ENCODE measurements at places on chromosomes 7 and 10.

GRCh38 chr10:86688398-86688921 is 20.1 kb downstream of the LDB3 start:
- DNase-seq, result no peak

GRCh38 chr7:152870106-152870693 is 110.6 kb downstream of the ACTR3B start:
- no peak for DNase-seq

GRCh38 chr7:139293534-139293933 is 47.6 kb upstream of the FMC1 start:
- no peak for DNase-seq

- no peak for DNase-seq
Observed at GRCh38 chr7:106282390-106282789, 2.4 kb downstream of the NAMPT start.

GRCh38 chr10:73644015-73644743 is 2.9 kb upstream of the MYOZ1 start:
- peak; percentile 19 for DNase-seq

GRCh38 chr10:96971324-96971723 is 139.2 kb downstream of the LCOR start:
- DNase-seq, result no peak

GRCh38 chr7:72098807-72099580 is 313.1 kb downstream of the CALN1 start:
- DNase-seq, result no peak

DNA sequence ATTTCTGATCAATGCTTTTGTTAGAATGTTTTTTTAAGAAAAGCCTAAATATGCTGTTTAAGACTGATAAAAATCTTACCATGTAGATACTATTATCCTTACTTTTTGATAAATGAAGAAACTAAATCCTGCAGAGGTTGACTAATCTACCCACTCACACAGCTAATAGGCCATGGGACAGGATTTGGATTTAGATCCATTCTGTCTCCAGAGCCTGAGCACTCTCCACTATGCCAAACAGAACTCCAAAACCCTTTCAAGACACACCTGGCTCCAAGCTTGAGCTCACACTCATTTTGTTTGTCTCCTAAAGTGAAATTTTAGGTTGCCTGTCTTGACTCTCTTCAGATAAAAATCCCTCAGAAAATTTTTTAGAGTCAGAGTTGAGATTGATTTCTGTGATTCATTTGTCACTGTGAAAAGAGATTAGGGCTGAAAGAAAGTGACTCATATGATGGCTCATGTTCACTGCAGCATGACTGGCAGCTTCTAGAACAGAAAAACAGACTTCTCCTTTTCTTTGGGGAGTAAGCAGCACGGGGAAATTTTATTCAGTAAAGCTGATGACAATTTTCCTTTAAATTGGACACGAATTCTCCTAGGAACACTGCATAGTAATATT is 132.3 kb upstream of the POT1 start:
- DNase-seq, result no peak

DNA sequence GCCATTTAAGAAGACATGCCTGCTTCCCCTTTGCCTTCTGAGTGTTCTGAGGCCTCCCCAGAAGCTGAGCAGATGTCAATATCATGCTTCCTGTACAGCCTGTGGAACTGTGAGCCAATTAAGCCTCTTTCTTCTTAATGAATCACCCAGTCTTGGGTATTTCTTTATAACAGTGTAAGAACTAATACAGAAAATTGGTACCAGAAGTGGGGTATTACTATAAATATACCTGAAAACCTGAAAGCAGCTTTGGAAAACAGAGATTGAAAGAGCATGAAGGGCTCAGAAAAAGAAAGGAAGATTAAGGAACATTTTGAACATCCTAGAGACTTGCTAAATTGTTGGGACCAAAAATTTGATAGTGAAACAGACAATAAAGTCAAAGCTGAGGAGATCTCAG is 12.0 kb upstream of the RNF32 start:
- no peak for DNase-seq

DNA sequence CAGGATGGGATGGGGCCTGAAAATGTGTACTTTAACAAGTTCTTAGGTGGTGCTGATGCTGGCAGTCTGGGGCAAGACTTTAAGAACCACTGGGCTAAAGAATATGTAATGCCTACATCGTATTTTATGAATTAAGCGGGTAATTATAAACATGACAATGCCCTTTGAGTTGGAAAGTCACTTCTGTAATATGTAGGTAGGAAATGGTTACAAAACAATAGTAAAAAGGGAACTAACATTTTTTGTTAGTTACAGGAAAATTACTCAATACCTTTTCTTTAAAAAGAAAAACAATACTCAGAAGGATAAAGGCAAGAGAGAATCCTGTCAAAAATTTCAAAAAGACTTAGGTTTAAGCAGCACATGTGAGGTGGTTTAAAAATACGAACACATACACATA is 48.3 kb upstream of the STEAP4 start:
- no peak for DNase-seq

- no peak for DNase-seq
Observed at GRCh38 chr7:28732071-28732869, 225.9 kb downstream of the TRIL start.

DNA sequence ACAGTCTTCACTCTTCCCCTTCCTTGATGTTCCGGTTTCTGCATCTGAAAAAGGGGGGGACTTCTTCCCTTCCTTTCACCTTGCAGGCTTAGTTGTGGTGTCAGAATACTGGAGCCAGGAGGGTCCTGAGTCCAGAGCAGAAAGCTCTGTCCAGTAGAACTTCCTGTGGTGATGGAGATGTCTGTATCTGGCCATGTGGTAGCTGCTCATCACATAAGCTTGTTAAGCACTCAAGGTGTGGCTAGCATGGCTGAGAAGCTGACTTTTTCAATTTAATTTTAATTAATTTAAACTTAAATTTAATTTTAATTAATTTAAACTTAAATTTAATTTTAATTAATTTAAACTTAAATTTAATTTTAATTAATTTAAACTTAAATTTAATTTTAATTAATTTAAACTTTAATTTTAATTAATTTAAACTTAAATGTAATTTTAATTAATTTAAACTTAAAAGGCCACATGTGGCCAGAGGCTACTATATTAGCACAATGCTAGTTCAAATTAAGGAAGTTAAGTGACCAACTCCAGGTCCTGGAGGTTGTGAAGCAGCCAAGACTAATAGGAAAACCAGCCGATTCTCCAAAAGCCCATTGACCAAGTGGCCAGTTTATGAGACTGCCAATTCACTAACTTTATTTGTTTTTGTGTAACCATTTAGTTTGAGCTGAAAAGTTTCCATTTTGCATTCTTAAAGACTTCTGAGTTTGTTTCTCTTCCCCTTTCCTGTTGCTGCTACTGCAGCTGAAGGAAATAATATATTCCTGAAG is 16.3 kb downstream of the MSRB2 start:
- DNase-seq, result no peak

DNA sequence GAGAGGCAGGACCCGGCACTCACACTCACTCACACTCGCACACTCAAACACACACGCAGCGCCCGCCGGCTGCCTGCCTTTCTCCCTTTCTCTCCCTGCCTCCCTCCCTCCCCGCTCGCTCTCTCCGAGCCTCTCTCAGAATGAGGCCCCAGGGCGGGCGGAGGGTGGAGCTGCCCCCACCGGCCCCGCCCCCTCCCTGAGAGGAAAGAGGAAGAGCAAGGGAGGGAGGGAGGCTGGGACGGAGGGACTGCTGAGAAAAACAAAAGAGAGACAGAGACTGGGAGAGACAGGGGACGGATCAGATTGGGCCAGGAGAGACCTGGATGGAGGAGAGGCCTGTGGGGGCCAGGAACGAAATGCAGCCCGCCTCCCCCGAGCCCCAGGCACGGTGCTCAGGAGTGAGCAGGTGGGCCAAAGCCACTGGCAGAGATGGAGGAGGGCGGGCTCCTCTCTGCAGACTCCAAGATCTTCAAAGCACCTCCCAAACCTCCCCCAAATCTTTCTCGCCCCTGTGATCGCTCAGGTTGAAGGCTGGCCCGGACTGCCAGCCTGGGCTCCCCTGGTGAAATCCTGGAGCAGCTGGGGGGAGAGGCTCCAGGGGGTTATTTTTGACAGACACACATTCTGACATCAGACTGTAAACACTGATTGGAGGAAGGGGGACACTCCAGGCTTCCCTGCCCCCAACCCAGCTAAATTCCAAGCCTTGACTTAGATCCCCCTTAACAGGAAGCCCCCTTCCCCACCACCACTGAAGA is 5.1 kb downstream of the LDB1 start:
- DNase-seq, result peak; percentile 49

DNA sequence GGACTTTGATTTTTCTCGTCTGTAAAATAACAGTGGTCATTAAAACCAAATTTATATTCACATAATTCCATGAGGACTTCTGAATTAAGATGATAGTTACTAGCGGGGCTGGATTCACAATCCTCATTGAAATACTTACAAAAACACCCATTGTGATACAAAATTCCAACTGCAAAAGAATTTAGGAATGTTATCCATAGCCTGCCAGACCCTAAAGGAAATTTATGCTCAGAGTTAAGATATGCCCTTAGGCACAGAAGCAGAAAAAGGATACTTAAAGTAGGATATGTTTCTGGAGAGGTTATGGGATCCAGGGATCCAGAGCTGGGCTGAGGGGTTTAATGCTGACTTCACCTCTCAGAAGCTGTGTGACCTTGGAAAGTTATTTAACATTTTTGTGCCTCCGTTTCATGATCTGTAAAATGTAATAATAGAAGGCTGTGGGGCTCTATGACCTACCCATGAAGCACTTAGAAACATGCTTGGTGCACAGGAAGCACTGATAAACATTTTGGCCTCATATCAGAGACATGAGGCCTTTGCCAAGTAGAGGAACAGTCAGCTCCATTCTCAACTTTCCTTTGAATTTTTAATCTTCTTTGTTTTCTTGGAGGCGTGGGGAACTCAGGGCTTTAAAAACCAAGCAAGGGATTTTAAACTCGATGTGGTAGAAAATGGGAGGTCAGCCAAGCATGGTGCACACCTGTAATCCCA is 744.7 kb downstream of the KCNMA1 start:
- DNase-seq, result no peak

DNA sequence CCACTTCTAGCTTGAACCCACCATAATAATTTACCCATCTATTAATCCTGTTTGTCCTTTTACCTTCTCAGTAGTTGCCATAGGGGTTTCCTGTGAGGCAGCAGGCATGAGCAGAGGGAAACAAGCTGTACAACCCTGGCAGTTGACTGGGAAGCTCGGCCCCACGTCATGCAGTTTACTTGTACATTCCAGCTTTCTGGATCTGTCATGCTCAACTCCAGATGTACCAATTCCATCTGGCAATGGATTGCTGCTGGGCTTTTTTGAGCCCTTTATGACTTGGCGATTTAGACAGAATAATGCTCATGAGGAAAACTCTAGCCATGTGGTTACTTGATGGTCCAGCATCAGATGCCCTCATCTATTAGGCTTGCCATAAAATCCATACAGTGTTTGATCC is 112.5 kb downstream of the GNAI1 start:
- no peak for DNase-seq

DNA sequence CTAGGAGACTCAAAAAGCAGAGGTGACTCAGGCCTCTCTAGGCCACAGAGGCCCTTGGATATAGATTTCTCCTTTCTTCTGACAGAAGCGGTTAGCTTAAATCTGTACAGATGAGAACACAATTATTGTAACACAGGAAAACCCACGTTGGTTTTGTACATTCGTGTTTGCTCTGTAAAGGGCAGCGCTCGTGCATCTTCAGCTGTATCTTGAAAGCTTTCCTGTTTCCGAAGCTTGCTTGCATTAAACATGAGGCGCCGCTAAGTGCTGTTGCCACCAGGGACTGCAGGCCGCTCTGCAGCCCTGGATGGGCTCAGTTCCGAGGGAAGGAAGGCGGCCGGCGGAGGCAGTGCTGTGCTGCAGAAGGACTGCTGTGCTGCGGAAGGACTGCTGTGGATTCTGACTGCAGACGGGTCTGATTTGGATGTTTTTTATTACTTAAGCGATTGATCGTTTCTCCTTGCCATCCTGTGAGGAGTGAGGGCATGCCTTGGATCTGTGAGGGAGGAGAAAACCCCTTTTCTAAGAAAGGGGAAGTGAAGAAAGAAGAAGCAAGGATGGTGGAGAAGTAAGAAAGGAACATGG is 53.3 kb downstream of the FHIP2A start:
- no peak for DNase-seq

Measured in NCI-H187 treated with DMSO at 0.1 percent for 48 hours (cell line).